NCI-H1436 treated with DMSO at 0.1 percent for 48 hours (cell line): ENCODE measurements at places on chromosomes 16 and 17.
A peak's percentile ranks its signal among the peaks of the same experiment; 100 is the strongest.

DNA sequence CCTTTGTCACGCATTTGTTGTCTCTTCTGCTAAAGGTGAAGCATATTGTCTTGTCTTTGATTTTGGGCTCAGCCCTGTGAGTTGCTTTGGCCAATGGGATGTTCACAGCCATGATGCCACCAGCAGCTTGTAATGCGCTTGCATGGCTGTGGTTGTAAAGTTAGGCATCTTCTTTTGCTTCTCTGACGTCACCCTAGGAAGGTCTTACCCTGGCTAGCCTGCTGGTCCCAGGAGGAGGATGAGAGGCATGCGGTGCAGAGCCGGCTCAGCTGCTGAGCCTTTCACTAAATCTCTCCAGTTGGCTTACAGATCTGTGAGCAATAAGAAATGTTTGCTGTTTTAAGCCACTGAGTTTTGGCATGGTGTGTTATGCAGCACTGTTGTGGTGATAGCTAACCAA is 40.8 kb downstream of the IRX6 start:
- DNase-seq: no peak

DNA sequence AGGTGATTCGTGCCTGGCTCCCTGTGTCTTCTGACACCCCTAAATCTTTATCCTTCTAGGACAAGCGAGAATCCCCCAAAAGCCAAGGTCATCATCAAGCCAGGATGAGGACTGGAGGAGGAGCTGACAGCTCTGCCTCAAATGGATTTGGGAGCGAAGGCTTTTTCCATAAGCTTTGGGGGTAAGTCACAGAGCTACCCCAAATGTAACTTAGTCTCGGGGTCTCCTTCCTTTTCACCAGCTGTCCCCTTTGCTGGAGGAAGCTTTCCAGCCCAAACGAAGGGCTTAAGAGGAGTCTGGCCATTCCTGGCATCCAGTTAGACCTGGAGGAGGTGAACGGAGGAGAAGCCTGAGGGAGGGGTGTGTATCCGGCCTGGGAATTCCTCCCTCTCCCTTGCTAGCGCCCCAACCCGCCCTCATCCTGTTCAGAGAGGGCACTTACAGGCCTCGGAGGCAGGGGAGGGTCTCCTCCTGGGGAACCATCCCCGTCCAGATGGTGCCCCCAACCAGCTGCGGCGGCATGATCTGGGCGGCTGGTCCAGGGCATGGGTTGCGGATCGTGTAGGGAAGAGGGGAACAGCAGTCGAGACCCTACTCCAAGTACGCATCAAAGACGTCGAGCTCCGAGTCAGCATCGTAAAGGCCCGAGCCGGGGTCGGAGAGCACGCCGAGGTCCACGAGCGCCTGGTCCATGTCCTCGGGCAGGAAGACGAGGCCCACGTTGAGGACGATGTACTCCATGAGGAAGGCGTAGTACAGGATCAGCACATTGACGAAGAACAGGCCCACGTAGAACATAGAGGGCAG is 938 bp downstream of the DEXI start:
- no peak for DNase-seq

- no peak for DNase-seq
Measured at GRCh38 chr17:10337976-10338375, 34.8 kb downstream of the MYH13 start.

DNA sequence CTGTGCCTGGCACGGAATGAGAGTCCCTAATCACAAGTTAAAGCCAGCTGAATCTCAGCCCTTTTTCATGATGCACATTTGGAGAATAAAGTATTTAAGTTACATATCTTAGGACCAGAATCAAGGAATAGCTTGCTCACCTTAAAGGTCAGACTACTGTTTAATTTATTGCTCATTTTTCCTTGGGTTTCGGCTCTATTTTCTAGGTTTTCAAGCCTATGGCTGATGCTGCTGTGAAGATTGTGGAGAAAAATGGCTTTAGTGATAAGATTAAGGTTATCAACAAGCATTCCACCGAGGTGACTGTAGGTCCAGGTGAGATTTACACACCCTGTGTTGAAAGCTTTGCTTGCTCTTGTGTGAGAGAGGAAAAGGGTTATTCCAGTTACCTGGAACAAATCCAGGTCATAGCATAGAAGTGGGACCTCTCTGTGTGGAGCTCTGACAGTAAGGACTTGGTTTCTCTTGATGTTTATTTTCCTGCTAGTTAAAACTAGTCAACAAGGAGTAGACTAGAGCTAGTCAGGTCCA is 18.1 kb downstream of the PRMT7 start:
- DNase-seq: no peak

GRCh38 chr17:80466188-80466705 is 10.2 kb downstream of the NPTX1 start:
- no peak for DNase-seq

GRCh38 chr17:82457929-82458178 is 687 bp upstream of the NARF start:
- peak; percentile 82 for DNase-seq

DNA sequence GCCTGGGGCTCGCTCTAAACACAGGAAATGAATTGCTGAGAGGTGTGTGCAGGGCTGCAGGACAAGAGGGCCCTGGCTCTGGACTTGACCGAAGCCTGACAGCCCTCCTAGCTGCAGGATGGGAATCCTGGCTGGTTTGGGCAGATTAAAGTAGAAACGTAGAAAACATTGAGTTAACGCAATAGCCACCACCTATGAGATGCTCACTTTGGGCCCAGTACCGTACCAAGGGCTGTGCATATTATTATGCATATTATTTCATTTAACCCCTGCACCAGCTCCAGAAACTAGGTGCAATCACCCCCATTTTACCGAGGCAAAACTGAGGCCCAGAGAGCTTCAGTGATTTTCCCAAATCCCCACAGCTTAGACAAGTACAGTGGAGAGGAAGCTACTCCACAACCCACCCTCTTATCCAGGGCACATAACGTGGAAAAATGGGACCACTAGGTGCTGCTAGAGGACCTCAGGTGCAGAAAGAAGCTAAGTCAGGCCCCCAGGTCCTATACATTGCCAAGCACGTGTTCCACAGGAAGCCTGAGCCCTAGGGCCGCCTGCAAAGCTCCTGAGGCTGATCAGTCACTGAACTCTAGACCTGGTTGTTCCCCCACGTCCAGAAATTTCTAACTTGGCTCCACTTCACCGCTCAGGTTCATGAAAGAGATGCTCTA is 79.2 kb downstream of the MYH11 start:
- no peak for DNase-seq

DNA sequence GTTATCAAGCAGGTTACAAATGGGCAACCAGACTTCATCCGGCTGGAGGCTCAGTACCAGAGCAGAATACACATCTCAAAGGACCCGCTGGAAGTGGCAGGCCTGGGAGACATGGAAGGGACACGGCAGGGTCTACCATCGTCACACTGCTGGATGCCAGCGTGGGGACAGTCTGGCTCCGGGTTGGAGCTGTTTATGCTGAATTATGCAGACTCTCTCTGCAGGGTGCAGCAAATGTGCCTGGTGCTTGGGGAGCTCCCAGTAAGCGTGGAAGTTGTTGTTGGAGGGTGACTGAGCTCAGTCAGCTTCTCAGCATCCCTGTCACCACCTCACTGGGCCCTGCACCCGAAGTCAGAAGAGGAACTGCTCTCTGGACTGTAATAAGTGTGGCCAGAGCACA is 12.2 kb downstream of the WSCD1 start:
- no peak for DNase-seq

- DNase-seq: no peak
Measured at GRCh38 chr16:89413811-89414585, 76.4 kb downstream of the ANKRD11 start.

DNA sequence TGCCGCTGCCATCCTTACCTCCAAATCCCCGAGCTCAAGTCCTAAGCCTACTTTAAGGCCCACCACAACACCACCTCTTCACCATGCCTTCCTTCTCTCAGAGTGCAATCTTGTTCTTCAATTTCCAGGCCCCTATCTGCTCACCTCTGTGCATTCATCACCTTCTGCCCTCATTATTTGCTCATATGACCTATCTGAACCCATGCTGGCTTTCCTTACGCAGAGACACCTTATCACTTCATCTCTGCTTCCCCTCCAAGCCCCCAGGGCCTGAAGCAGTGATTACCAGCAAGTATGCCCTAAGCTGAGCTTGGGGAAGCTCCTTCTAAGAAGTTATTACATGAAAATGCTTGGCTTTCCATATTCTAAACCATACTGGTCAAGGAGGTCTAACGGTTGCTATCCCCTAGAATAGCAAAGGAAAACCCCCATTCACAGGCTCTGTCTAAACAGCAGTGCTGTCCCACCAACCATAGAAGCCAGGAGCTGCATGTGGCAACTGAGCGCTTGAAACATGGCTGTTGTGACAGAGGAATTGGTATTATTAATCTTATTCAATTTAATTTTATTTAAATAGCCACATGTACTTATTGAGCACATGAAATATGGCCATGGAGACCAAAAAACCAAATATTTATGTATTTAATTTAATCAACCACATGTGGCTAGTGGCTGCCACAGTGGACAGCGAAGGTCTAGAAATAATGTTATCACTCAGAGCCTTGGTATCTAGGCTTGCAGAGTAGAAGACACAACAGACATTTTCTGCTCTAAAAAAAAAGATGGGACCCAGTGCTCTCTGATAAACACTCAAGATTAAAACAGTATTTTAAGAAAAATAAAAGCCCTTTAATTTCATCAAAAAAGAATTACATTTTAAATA is 13.9 kb downstream of the USP7 start:
- no peak for DNase-seq

- no peak for DNase-seq
Measured at GRCh38 chr16:18792836-18793433, 2.8 kb upstream of the RPS15A start.

GRCh38 chr17:10058921-10059683 is 139.3 kb downstream of the GAS7 start:
- no peak for DNase-seq

DNA sequence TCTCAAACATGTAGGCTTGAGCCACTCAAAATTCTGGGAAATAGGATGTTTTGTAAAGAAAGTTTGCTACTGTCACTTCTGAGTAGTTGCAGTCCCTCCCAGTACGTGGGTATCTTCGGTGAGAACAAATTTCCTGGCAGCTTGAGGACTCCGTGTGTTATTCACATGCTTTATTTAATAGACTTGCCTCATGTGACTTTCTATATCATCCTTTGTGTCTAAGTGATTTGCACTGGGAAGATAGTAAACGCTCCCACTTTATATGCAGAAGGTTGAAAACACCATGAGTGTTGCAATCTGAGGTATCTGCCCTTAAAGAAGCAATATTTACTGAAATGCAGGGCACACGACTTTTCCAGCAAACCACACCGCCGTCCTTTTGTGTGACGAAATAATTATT is 643.7 kb downstream of the MAF start:
- DNase-seq: no peak

GRCh38 chr16:56773532-56773931 is 43.6 kb downstream of the NUP93 start:
- no peak for DNase-seq

- no peak for DNase-seq
Measured at GRCh38 chr16:84683691-84684591, 15.9 kb upstream of the USP10 start.

DNA sequence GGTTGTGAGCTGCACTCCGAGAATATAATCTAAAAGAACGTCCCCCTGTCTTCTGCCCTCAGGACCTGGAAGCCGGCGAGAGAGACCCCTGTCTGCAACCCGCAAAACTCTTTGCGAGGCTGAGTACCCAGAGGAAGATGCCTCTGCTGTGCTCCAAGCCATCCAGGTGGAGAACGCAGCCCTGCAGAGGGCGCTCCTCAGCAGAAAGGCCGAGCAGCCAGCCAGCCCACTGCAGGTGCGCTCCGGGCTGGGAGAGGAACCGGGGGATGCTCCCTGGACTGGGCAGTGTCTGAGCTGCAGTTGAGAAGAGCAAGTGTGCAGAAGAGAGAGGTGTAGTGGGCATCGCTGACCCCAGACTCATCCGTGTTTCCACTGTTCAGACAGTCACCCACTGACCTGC is 148.3 kb downstream of the KATNIP start:
- no peak for DNase-seq

DNA sequence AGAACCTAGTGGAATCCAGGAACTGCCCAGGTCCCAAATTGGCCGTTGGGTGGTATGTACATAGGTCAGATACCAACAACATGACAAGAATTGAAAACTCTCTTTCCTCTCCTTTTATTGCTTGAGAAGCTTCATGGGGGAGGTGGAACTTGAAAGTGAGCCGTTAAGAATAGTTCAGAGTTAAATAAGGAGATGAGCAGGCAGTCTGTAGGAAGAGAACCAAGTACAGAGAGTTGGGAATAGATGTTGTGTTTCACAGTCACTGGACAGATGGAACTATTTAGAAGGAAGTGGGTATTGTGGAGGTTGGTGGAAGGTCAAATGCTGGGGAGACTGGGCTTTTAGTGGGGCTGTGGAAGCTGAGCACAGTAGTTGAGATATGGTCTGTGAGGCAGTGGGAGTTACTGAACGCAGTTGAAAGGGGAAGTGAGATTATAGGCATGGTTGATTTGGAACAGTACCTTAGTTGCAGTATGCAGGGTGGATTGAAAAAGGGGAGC is 26.4 kb downstream of the ARHGAP44 start:
- no peak for DNase-seq

GRCh38 chr16:66236301-66236700 is 130.2 kb upstream of the CDH5 start:
- DNase-seq: no peak

- no peak for DNase-seq
Measured at GRCh38 chr16:78199325-78200022, 100.0 kb downstream of the WWOX start.

- no peak for DNase-seq
Measured at GRCh38 chr16:57489229-57489628, 2.9 kb upstream of the DOK4 start.

DNA sequence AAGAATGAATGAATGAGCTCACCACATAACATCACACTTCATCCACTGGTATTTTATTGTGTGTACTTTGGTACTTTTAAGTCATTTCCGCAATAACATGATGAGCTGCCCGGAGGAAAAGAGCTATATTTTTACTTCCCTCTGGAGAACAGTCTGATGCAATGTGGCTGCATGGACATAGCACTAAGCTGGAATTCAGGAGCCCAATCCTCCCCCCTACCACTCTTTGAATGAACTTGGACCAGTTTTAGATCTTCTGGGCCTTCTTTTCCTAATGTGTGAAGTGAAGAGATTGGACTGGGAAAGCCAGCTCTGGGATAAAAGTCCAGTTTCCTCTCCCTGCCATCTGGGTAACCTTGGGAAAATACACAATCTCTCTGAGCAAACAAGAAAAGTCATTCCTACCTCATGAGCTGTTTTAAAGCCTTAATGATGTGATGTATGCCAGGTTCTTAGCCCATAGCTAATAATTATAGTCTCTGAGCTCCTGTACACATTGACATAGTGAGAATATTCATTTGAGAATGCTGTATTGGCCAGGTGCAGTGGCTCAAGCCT is 79.3 kb downstream of the ABCC12 start:
- no peak for DNase-seq

DNA sequence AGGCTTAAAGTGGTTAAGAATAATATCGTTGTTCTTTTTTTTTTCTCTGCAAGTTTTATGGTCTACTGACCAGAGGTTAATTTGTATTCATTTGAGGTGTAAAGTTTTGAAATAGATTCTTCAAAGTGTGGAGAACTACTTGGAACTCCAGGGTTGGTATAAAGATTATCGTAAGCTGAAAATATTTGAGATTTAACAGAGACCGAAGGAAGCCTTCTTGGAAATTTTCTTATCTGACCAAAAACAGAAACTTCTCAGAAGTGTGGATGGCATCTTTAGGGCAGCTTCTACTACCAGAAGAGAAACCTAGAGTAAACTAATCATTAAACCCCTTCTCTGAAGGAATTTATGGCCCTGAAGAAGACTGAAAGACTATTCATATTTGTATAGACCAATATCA is 206.8 kb upstream of the MON1B start:
- no peak for DNase-seq

- DNase-seq: no peak
Measured at GRCh38 chr16:54923055-54923473, 7.6 kb upstream of the IRX5 start.
